ENCODE measurements at places on chromosomes 4 and X. TPM values are rescaled to one million over a fixed set of nuclear protein-coding genes. Genes with fewer than 3 reads are reported as not detected.

GRCh38 chr4:89419111-89419695, 111.6 kb upstream of the GPRIN3 start:
- no peak for DNase-seq

- DNase-seq: no peak
These were observed 177.6 kb downstream of the RNF150 start for GRCh38 chr4:140955641-140956040.

DNA sequence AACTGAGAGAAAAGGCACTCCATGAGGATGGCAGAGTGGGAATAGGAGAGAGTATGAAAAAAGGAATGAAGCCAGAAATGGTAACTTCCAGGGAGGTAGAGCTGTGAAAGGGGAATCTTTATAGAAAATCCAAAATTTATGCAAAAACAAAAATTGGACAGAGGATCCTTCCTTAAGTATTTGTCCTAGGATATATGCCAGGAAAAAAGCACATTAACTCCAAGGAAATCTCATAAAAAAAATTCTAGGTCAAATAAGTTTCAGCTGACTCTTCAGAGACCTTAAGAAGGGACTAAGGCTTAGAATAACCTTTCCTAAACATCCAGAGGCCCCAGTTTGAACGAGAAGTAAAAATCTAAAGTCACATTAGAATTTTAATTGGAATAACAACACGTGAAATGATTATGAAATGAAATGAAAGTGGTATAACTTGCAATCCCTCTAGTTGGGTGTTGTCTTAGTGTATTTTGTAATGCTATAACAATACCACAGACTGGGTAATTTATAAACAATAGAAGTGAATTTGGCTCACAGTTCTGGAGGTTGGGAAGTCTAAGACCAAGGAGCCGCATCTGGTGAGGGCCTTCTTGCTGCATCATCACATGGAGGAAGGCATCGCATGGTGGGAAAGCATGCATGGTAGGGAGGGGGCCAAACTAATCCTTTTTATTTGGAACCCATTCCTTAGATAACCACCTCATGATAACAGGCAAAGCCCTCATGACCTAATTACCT, 145.4 kb upstream of the RXFP1 start:
- DNase-seq: no peak

DNA sequence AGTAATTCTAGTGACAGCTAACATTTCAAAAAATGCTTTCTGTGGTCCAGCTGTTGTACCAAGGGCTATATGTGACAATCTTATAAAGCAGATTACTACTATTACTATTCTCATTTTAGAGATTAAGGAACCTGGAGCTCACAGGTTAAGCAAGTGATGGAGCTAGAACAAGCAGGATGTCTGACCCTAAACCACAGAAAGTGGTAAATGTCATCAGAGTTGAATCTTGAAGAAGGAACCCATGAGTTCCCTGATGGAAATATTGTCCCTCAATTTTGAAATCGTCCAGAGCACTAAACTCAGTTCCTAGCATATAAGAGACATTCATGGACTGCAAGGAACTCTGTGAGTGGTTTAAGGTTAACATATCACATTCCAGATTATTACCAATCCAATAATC, 214.0 kb downstream of the APBB2 start:
- no peak for DNase-seq

DNA sequence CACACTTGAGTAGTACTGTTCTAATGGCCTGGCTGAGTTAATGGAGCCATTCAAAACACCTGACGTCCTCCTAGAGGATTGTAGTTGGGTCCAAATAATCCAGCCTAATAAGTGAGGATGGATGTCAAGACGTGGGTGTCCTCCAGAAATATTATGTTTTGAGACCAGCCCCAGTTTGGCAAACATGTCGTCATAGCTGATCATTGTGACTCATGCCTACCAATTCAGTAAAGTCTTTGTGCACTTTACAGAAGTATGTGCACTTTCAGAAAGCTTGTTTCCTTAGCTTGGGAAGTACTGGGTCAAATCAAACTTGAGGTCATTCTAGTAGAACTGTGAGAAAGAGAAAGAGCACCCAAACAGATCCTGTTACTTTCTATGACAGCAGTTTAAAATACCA, 37.6 kb upstream of the GLRA2 start:
- DNase-seq: no peak

DNA sequence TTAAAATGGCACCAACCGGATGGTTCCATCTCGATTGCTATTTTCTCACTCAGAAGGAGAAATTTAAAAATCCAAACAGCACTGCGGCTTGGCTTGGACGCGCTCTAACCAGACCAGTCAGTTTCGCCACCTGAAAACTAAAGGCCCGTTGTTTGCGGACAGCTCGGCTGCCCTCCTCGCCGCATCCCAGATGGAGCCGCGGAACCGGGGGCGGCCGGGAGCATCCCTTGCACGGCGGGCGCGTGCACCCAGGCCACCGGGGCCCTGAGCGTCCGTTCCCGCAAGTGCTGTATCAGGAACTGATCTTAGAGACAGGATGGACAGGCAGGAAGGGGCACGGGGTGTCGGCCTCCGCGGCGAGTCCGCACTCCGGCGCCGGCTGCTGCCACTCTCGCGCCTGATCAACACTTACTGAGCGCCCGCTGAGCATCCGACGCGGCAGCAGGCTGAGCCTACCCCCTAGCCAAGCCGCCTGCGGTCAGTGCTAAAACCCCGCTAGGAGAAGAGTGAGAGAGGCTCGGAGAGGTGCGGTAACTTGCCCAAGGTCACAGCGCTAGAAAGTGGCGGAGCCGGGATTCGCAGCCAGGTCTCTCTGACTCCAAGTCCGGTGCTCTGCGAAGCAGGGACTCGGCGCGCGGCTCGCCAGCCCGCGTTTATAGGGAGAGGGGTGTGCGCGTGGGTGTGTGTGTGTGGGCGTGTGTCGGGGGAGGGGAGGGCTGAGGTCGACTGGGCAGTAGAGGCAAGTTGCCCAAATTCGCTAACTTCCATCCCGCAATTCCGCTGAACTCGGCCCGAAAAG, at the start of gene CITED1:
CITED1 (minus strand) TSS at position 629 of the 799 bp plus-strand sequence. CDS start 3,045 bp downstream, outside the sequence.
- DNase-seq: no peak

DNA sequence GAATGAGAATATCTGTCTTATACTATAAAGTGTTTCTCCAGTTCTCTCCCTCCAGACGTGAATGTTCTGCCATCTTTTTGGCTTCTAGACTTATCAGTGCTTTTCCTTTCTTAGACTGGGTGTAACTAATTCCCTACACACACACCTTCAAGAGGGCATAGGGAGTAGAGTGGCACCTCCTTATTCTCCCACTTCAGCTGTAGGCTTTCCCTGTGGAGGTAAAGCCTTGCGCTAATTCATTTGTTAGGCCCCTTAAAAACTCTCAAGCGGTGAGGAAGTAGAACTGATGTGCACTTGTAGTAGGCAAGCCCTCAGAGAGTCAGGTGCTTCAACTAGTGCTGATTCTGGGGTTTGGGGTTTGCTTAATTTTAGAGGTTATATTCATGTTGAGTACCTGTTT, 10.0 kb downstream of the KLHL2 start:
- no peak for DNase-seq

DNA sequence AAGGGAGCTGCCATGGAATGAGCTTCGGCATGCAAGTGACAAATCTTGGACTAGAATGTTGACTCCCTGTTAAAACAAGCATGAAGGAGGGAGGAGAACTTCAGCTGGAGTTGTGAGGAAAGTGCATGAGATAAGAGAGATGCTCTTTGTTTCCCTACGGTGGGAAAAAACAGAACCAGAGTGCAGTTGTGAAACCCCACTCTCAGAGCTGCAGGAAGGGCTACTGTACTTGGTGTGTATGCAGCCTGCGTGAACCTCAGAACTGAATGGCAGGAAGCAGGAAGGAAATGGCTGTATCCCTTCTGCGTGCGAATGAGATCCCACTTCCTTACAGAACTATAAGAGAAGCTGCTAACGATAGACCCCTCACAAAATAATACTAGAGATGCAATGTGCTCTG, 57.2 kb downstream of the EGF start:
- no peak for DNase-seq

GRCh38 chr4:87521757-87522374, 7.3 kb downstream of the SPARCL1 start:
- DNase-seq: no peak

DNA sequence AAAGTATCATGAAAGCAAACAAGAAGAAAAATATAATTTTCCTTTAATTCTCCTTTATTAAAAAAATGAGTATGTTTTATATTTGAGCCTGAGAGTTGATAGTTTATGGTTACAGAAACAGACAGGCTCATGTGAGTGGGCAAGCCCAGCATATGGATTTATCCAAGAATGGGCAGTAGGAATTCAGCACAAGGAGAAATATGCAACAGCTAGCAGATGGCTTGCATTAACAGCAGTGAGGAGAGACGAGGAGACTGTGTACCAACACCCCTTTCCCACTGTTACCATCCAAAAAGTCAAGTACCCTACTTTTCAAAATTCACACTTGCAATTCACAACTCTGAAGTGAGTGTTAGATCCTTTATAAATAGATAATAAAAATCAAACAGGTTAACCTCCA, 1760.2 kb upstream of the TENM3 start:
- no peak for DNase-seq

GRCh38 chrX:47815901-47816845, 20.5 kb upstream of the ZNF81 start:
- DNase-seq: no peak

- no peak for DNase-seq
These were observed 93.2 kb downstream of the WFS1 start for GRCh38 chr4:6362896-6363295.

DNA sequence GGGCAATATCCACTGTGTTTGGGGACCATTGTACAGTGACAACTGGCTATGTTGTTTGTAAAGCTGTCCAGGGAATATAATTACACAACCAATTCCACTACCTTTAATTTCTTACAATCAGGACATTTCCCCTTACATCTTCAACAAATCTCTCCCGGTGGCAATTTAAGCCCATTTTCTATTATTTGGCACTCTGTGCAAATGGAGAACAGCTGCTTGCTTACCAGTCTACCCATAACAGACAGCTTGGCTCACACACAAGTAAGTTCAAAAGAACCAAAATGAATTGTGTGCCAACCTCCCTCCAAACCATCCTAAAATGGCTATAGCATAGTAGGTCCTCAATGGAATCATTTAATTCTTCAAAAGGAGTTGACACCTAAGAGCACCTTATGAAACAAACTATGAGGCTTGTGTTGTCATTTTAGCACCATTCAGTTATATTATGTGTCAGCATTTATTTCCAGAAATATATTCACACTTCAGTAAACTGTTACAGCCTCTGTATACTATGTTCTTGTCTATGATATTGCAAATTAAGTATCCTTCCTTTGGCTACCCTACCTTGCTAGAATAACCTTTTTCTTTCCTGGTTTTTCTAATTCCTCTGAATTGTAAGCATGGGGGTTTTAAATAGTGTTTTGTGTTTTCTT, 18.4 kb downstream of the GABRA4 start:
- no peak for DNase-seq

- DNase-seq: no peak
These were observed 208.2 kb downstream of the FAT4 start for GRCh38 chr4:125522992-125523391.

DNA sequence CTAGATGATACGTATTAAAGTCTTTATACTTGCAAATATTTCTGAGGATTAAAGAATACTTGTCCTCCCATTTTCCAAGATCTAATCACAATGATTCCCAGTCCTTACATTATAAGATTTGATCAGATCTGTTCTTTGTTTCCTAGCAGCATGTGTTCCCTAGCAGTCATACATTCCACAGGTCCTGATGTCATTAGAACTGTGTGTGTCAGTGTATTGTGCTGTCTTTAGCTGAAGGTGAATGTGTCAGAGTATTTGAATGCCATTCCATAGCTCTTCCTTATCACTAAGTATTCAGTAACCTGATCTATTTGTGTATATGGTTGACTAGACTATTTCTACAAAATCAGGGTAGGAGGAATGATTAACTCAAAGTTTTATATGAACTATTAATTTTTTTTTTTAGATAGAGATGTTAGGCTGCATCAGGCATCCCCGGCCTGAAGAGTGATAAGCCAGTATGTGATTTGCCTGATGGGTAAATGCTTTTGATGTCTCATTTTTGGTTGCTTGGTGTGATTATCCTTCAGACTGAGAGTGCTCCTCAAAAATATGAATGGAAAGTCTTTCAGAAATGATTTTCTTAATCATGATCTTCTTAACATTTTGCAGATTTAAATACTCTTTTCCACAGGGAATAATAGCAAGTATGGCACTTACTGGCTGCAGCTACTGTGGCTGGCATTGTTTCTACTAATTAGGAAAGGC, 4.4 kb downstream of the ADGRL3 start:
- no peak for DNase-seq

DNA sequence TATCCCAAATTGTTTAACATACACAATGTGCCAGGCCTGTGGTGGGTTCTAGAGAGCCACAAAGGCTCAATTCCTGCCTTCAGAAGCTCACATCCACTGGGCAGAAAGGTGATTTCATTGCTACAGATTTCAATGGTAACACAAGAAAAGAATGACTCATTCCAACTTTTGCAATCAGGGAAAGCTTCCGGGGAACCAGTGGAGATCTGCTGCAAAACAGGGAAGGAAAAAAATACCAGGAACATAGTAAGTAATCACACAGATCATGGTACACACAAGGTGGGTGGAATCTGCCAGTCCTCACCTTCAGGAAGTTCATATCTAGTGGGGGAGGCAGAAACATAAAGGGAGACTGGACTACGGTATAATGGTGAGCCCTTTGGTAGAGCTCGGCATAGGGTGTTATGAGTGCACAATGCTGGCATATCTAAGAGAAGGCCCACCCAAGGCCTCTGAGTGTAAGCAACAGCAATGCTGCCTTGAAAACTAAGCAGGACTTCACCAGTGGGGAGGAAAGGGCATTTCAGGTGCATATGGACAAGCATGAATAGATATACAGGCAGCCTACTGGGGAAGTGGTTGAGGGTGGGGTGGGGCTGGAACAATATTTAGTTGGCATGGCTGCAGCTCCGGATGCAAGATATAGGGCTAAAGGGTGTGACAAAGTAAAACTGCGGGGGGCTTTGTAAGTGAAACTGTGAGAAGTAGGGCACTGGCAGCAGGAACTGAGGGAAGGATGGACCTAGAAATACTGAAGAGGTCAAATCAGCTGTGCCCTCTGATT, 24.2 kb downstream of the GPRIN3 start:
- no peak for DNase-seq

GRCh38 chr4:153140294-153140693, 63.9 kb upstream of the TRIM2 start:
- DNase-seq: no peak

DNA sequence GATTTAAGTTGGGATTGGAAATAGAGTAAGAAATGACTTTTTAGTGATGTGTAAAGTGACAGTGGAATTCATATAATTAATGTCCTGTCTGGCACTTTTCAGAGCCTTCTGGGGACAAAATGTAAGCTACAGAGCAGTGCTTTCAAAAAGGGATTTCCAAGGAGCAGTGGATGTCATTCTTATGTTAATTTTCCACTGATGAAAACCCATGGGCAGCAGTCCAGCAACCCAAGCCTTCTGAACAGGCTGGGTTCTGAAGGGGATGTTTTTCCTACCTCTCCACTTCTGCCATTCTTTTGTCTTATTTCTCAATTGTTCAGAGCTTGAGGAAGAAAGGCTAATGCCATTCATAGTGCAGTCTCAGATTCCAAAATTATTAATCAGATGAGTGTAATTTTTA, 717.6 kb upstream of the HS3ST1 start:
- no peak for DNase-seq

DAPP1 gene
- total RNA-seq: 0.41 TPM

CDX4 gene
- not detected for total RNA-seq

GPC3 gene
- total RNA-seq: 3.3 TPM

SLC9B1 gene
- 5.7 TPM for total RNA-seq

JCHAIN gene
- under 0.01 TPM for total RNA-seq

SPCS3 gene
- 108 TPM for total RNA-seq

TEX13C gene
- not detected for total RNA-seq

NSUN7 gene
- total RNA-seq: 11.0 TPM

CENPVL3 gene
- 2.4 TPM for total RNA-seq

POLN gene
- 8.6 TPM for total RNA-seq

Data from frontal cortex (tissue), 4 donors.